ENCODE measurements at places on chromosomes 1 and 21.

- peak; percentile 63 for DNase-seq
Measured at GRCh38 chr1:22709891-22710700, 543 bp upstream of the EPHB2 start.

- DNase-seq = no peak
Measured at GRCh38 chr1:50023292-50024159, at the start of gene AGBL4. AGBL4 (minus strand) TSS chr1:50023954.

DNA sequence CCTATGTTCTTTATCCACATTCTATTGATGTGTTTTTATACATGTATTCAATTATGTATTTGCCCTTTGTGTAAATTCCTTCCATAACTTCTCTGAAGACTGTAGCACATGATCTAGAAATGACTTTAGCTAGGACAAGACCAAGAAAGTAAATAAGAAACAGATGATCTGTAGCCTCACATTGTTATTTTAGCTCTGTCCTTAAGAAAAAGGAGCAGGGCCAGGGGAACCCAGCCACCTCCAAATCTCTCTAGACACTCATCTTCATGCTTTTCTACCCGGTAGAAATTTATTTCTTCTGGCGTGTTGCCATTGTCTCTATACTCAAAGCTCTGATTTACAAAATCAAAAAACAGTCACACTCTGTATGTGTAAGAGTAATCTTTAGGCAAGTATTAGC, 27.1 kb downstream of the CDC7 start:
- no peak for DNase-seq

DNA sequence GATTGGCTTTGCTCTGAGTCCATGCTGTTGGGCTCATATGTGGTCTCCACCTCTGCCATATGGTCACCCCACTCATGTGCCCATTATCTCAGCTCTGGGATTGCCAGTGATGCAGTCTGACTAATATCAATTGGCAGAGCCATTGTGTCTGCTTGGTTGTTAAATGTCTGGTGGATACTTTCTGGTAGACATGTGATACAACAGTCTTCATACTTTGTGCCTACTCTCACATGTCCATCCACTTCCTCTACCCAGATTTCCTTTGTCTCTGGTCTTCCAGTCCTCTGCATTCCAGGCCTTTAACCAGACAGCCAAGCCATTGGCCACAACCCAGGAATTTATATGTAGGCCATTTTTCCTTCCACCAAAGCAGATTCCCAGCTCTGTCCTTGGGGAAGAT, 30.8 kb upstream of the DIPK1A start:
- no peak for DNase-seq

DNA sequence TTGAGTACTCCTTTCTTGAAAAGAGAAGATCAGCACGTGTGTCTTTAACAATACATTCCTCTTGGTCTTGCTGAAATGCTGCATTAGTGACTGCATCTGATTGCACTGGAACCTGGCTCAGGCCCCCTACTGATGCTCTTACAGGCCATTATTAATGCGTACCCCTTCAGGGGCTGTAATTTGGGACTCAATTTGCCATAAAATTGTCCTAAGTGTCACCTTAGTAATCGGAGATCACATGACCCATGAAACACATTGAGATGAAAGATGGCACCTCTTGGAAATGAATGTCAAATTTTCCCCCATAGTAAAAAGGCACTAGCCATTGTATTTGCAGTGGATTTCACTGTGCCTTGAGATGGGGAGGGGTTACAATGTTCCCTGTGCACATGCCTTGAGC, 563.3 kb downstream of the KIF26B start:
- DNase-seq = no peak

DNA sequence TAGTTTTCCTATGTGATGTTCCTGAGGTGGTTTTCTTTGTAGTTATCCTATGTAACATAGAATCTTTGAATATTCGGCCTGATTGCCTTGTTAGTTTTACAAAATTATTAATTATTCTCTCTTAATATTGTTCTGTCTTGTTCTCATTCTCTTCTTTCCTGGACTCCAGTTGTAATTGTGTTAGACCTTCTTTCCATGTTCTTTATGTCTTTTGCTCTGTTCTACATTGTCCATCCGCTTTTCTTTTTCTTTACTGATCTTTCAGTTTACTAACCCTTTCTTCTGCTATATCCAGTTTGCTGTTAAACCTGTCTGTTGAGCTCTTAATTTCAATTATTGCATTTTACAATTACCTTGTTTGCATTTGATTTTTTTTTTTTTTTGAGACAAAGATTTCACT, 89.3 kb downstream of the PEX14 start:
- DNase-seq = no peak

GRCh38 chr1:53811414-53811851, 26.7 kb downstream of the NDC1 start:
- DNase-seq = no peak

GRCh38 chr1:214187121-214187900, 93.6 kb upstream of the SMYD2 start:
- no peak for DNase-seq

GRCh38 chr1:70449049-70449448, 38.0 kb downstream of the CTH start:
- no peak for DNase-seq

DNA sequence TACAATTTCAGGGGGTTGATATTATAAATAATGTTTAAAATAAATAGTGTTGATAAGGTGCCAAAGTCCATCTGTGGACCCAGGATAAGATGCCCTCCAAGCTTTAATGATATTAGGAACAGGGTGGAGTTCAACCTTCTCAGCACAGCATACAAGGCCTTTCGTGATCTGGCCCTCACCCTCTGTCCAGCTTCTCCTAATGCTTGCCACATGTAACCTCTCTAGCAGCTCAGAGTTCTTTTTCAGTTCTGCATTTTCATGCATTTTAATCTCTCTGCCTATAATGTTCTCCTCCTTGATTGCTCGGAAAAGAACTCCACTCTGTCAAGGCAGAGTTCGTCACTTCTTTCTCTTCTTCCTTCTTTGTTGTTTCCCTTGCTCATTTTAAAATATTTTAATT, 21.4 kb upstream of the SMAP2 start:
- DNase-seq = no peak

DNA sequence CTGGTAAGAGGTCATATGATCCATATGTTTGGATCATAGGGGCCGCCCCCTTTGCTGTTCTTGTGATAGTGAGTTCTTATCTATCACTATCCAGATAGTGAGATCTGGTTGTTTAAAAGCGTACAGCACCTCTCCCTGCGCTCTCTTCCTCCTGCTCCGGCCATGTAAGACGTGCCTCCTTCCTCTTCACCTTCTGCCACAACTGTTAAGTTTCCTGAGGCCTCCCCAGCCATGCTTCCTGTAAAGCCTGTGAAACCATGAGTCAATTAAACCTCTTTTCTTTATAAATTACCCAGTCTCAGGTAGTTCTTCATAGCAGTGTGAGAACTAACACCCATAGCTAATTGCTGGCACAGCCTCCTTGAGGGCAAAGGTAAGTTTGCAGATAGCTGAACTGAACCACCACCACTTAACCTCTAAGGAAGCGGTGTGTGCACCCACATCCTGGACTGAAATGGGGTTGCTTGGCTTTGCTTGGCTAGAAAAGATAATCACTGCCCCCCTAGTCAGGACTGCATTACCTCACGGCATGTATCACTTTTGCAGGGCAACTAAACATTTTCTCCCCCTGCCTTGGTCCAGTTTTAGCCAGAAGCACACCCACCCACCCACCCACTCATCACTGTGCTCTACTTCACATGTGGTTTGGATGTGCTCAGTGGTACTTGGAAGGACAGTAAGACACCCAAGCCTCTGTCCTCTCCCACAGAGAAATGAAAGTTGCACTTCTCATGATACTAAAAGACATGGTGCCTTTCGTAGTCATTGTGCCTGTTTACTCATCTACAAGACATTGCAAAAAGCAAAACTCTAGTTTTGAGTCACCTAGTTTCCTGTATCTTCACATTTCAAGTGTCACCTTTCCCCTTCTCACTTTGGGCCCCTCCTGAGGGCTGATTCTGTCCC, 23.1 kb upstream of the PTAFR start:
- no peak for DNase-seq

GRCh38 chr1:27609618-27610240, 5.8 kb upstream of the AHDC1 start:
- no peak for DNase-seq

DNA sequence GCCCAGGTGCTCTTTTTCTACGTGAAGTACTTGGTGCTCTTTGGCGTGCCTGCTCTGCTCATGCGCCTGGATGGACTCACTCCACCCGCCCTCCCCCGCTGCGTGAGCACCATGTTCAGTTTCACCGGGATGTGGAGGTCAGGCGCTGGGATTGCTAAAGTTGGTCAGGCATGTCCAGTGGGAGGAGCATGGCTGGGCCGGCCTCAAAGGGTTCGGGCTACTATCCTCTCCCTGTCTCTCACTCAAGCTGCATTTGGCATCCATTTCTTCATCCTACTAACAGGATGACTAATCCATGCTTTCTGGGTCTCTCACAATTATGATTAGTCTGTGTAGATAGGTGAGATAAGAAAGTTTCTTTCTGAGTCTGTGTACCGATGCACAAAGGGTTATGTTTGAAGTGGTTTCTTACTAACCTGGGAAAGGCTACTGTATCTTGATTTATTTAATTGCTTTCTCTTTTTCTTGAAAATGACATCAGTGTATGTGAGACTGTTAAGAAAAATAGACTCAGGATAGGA, 135.9 kb downstream of the HHAT start:
- DNase-seq = no peak

- no peak for DNase-seq
Measured at GRCh38 chr1:23837908-23838307, 12.7 kb upstream of the HMGCL start.

- no peak for DNase-seq
Measured at GRCh38 chr1:234968451-234968850, 160.2 kb downstream of the TOMM20 start.

GRCh38 chr1:9169601-9170137, 40.8 kb upstream of the GPR157 start:
- DNase-seq = no peak

DNA sequence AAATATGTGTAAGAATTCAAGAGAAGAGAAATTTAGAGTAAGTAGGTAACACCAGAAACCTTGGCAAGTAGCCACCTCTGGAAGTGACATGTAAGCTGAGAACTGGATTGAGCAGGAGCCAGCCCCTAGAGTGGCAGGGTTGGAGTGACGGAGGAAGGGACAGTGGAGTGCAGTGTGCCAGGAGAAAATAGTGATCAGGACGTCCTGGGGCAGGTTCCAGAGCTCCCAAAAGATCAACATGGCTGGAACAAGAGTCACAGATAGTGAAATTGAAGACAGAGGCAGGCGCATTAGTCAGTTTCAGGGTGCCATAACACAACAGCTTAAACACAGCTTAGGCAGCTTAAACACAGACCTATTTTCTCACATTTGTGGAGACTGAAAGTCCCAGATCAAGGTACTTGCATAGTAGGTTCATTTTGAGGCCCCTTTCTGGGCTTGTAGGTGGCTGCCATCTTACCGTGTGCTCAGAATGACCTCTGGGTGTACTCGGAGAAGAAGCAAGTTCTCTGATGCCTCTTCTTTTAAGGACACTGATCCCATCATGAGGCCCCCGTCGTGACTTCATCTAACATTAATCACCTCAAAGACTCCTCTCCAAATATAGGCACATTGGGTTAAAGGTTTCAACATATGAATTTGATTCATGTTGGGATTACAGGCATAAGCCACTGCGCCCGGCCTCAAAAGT, 37.2 kb downstream of the GNPAT start:
- DNase-seq = no peak

DNA sequence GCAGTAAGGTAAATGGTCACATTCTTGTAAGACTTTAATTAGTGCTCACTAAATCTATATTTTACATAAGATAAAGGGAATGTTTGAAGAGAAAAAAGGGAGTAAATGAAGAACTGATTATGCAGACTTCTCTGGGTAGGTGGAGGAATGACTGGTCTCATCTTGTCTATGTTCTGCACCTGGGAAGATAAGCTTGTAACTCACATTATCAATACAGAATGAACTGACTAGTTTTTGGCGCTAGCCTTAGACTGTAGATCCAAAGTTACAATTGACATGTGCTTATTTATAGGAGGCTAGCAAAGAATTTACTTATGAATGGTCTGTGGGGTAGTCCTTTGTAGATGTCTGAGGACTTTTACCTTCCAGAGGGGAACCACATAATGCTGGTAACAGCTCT, 214.9 kb upstream of the RAB4A start:
- no peak for DNase-seq

GRCh38 chr1:48710318-48710717, 66.4 kb downstream of the BEND5 start:
- no peak for DNase-seq

DNA sequence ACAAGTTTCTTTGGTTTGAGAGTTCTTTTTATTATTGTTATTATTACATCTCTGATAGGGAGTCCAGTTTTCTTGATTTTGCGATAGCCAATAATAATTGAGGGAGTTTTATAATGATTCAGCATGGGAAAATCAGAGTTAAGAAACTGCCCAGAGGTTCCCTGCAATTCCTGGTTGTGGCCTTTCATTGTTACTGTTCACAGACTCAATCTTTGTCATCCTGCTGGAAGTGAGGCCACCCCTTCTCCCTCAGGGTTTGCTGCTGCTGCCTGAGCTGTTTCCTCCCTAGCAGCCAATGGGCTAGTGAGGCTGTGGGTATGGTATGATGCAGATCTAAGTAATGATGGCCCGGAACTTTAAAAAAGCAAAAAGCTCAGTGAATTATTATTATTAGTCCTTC, 50.2 kb upstream of the TACSTD2 start:
- no peak for DNase-seq

GRCh38 chr1:44151332-44151731, 9.9 kb upstream of the KLF18 start:
- no peak for DNase-seq

DNA sequence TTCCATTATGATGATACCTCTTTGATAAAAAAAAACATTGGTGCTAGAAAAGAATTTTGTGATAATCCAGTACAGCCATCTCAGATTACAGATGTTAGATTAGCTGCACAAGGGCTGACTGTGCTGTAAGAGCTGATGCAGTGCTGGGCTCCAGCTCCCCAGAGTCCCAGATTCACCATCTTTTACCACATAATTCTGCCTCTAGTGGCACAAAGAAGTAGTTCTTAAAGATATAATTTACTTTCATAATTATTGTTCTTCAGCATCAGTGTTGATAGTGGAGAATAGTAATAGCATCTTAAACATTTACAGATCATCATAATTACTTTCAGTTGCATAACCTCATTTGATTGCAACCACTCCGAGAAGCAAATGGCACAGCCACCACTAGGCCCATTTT, 262.1 kb downstream of the BRINP2 start:
- no peak for DNase-seq

DNA sequence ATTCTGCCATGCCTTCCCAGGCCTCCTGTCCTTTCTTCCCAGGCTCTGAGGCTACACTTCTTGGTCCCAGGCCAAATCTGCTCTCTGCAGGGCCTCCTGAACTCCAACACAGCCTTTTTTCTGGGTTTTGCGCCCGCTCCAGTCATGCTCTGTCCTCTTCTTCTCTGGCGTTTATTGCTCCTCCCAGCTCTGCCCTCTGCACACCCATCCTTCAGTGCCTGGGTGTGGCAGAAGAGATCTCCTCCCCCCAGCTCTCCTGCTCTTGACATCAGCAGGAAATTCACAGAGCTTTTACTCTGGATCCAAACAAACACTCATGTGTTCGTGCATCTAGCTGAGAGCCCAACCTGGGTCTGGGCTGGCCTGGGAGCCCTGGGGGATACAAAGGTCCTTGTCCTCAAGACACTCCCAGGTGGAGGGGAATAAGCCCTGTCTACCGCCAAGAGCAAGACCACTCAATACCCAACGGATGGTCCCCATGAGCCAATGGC, 22.9 kb upstream of the EPS8L3 start:
- DNase-seq = no peak

- DNase-seq = peak; percentile 95
Measured at GRCh38 chr1:155322953-155323728, 2.4 kb downstream of the RUSC1 start.

- DNase-seq = no peak
Measured at GRCh38 chr1:48017716-48018115, 20.5 kb upstream of the TRABD2B start.

All from HuH-7.5 (cell line).